AG09309 (cell line): ENCODE measurements at places on chromosomes 6 and 20.
A peak's percentile ranks its signal among the peaks of the same experiment; 100 is the strongest.

DNA sequence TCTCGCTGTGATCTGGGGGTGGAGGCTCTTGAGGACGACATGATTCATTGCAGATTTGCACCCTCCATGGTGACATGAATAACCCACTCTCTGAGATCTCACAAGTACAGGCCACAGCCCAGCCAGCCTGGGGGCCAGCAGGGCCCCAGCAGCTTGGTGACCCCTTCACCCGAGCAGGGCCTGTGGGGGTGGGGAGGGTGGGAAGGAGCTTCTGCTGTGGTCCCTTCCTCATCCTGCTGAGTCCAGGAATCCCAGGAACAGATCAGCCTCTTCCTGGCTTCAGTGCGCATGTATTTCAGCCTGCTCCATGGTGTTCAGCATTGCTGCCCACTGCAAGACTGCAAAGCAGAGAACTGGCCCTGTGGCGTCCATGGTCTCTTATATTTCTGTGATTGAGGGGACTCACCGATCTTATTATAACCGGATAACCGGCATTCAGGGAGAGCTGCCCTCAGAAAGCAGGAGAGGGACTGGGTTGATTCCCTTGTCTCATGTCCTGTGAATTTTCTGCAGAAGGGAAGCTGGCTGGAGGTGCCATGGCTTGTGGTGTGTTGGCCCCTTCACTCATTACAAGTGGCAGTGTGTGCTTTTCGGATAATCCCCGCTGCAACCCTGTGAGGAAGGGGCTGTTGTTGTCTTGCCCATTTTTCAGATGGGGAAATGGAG lies 118.8 kb upstream of the FRMD1 start:
- DNase-seq, result no peak

GRCh38 chr20:32079655-32080109 lies 27.6 kb downstream of the HCK start:
- no peak for DNase-seq

- DNase-seq, result no peak
These were observed 18.3 kb downstream of the SLC16A10 start for GRCh38 chr6:111105578-111105977.

GRCh38 chr6:12653486-12653885 lies 63.1 kb upstream of the PHACTR1 start:
- no peak for DNase-seq

DNA sequence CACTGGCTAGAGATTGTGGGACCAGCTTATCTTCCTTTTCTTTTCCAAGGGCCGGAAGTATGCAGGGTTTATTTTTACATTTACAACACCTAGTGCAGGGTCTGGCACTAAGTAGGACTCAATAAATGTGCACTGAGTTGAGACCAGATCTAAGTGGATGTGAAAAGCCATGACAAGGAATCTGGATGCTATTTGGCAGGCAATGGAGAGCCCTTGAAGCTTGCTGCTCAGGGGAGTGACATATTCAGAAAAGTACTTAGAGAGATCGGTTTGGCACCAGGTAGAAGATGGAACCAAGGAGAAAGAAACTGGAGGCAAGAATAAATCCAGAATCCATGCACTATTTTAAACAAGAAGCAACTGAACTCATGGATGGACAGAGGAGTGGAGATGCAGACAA lies 815.8 kb downstream of the MAFB start:
- DNase-seq, result no peak

DNA sequence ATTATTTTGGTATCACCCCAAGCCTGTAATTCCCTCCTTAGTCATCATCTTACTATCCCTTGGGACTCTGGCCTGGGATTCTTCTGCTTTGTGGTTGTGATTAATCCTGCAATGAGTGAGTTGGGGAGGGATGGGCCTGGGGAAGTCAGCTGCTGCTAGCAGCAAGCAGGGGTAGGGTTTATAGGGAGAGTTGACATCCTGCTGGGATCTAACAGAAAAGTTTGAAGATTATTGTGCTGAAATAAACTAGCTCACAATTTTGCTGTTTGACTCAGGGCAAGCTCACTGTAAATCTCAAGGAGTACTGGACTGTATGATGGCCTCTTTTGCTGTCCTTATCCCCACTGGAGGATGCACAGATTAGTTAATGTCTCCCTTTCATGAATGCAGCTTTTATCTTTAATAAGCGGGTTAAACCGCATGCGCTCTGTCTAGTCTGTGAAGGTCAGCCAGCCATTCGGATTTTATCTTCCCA lies 83.4 kb downstream of the JARID2 start:
- DNase-seq, result peak; percentile 95

DNA sequence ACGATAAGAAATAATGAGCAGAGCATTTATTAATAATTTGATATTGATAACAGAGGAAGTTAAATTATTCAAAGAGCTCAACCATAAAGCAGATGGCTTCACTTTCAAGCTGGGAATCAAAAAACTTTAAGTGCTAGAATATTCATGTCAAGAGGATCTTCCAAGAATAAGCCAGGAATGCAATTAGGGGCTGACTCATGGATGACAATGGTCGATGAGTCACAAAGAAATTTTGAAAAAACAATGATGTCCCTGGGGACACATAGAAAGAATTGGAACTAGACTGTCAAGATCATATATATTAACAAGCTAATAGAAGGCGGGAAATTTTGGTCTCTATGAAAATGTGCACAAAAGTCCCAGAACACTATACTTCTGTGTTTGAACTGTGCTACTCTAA lies 304.1 kb downstream of the LAMA2 start:
- peak; percentile 56 for DNase-seq

DNA sequence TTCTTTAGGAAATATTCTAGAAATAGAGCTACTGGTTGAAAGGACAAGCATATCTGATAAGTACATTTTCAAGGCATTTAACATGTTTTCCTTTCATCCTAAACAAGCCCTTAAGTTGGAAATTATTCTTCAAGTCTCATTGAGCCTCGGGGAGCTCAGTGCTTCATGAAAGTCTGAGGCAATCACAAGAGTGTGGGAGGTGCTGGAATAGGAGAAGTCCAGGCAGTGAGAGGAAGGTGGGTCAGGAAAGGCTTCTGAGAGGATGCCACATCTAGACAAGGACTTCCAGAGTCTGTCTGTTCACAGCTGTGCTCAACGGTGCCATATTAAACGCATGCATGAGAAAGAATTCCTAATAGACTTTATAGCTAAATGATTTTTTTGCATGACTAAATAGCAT lies 69.8 kb downstream of the CD83 start:
- no peak for DNase-seq

- DNase-seq, result no peak
These were observed 327.6 kb upstream of the ARID1B start for GRCh38 chr6:156449569-156449968.

DNA sequence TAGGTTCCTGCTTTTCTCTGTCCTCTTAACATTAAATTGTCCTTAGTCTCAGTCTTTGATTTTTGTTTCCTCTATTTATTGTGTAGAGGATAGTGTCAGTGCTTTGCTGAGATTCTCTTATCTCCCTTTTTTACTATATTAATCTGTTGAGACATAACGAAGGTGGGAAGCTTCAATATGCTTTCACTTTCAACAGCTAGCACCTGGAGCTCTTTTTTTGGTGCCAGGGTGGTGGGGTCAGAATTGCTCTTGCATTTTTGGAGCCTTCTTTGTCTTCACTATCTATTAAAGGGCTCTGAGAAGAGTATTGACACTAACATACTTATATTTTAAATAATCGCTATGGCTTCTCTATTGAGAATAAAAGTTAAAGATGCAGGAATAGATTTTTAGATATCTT lies 97.1 kb upstream of the EPHA7 start:
- no peak for DNase-seq

GRCh38 chr20:10476319-10476724 lies 41.2 kb downstream of the SLX4IP start:
- no peak for DNase-seq

- no peak for DNase-seq
These were observed 61.8 kb downstream of the LMBRD1 start for GRCh38 chr6:69735027-69735426.

DNA sequence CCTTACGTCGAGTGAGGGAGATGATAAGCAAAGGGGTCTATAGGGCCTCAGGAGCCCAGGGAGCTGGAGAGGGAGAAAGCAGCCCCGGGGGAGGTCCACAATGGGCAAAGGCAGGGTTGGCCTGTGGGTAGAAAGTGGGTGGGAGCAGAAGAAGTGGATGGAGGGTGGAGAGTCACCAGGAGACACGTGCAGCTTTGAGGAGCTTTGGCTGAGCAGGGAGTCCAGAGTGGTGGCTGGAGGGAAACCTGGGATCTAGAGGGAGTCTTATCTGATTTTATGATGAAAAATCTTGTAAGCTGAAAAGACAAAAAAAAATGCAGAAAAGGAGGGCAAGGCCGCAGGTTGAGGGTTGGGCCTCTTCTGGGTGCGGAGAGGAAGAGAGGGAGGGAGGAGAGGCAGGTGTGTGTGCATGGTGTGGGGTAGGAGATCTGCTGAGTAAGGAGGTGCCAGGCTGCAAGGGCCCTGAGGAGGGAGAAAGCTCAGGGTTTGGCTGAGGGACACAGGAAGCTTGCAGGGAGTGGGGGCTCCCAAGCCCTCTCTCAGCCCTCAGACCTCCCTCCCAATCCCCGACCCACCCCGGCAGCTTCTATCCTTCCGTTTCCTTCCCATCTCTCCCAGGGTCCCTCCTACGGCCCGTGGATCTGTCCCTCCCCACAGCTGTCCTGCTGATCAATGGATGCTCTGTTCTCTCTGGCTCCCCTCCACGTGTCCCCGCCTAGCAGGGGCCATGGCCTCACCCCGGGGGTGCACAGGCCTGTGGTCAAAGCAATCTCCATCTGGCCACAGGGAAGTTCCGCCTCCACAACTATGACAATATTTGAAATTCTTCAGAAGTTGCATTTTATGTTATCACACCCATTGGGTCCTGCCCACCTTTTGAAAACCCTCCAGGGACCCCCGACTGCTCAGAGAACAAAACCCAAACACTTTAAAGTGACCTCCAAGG lies 17.1 kb upstream of the BPI start:
- DNase-seq, result no peak

DNA sequence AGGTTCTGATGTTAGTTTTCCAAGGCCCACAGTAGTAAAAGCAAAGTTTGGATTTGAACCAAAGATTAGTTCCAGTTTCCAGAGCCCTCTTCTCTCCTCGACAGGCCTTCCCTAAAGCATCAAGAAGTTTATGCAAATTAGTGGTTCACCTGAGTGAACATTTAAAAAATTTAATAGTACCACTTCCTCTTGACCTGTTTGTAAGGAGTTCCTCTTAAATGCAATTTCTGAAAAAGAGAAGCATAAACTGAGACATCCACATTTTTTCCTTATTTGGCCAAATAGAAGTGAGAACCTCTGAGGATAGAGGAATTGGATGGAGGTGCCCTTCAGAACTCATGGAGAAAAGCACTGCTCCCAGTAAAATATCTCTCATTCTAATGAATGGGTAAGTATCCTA lies 1.2 kb upstream of the DSE start:
- DNase-seq, result no peak

DNA sequence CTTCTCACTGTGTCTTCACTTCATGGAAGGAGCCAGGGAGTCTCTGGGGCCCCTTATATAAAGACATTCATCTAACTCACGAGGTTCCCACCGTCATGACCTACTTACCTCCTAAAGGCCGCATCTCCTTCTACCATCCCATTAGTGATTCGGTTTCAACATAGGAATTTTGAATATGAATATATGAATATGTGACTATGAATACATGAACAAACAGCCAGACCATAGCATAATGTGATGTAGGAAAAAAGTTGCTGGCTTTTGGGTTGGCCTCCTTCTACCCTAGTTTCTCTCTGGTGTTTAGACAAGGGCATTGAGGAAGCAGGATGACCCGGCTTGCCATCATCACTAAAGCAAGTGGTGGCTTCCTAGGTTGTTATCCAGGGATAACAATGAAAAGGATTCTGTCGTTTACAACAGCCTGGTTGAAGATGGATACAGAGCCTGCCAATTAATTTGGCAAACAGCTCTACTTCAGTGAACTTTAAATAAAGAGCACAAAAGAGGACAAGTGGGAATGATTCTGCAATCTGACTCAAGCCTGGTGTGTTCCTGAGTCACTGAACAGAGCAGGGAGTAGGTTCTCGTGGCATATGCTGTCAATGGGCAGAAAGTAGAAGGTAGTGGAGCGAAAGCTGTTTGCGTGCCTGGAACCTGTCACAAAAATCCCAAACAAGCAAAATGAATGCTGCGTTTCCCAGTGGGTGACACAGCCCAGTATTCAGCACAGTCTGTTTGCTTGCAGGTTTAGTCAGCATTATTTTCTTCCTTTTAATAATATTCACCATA lies 44.0 kb upstream of the DOK5 start:
- peak; percentile 1 for DNase-seq

DNA sequence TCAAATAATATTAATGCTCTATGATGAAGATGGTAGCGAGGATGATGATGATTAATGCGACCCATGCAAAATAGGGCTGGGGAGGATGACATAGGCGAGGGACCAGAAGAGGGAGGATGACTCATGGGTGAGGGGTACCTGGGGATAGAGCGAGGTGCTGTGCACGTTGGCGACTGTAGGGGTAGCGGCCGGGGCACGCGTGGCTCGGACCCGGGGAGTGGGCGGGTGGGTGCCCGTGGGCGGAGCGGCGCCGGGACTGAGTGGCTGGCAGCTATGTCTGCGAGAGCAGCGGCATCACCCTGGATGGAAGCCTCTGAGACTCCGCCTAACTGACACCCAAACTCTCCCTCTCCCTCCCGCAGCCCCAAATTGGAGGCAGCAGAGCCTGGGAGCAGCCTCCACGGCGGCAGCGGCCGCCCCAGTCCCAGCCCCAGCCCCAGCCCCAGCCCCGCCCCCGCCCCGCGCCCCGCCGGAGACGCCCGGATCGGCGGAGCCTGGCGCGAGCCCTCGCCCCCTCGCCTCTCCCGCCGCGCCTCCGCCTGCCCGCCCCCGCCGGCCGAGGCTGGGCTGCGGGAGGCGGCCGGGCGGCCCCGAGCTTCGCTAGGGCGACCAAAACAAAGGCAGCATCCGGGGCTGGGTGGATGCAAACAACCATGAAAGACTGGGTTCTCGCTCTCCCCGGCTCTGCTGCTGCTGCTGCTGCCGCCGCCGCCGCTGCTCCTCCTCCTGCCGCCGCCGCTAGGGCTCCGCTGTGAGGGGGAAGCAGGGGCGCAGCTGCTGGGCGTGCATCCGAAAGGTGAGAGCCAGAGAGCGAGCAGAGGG lies at the start of gene RIMS1:
Gene RIMS1 (plus strand): TSS at position 367 of the 822 bp plus-strand sequence. CDS start 474 bp downstream, outside the sequence.
- DNase-seq, result no peak

DNA sequence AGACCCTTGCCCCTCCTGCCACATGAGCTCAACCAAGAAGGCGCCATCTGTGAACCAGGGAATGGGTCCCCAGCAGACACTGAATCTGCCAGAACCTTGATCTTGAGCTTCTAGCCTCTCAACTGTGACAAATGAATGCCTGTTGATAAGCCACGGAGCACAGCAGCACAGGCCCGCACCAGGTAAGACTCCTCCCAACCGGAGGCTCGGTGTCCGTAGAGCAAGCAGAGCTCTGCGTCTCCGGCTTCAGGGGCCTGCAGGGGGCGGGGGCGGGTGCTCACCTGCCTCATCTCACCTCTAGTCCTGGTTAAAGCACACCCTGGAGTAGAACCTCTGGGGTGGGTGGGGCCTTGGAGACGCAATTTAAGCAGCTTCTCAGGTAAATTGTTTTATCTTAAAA lies 122.7 kb downstream of the SMOC2 start:
- DNase-seq, result no peak

DNA sequence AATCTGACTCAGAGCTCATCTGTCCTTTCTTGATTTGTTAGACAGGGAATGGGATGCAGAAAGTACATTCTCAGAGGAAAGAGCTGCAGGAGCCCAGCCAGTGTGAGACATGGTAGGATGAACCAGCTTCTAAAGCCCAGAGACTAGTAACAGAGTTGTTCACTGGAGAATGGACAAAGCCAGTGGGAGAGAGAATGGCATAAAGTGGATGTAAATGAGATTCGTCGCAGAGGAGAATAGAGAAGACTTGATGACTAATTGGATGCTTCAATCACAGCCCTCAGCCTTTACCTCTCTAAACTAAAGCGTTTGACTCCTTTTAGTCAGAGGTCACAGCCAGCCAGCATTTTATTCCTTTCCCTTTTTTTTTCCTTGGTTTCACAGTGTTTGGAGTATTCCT lies 25.5 kb upstream of the L3MBTL3 start:
- no peak for DNase-seq
